ENCODE measurements at places on chromosomes 13 and 19.

GRCh38 chr19:30888937-30889336, 460.3 kb downstream of the TSHZ3 start:
- DNase-seq, result no peak

GRCh38 chr19:34317311-34317927, 47.6 kb upstream of the GPI start:
- DNase-seq, result peak; percentile 69

- DNase-seq, result no peak
Observed at GRCh38 chr13:112078879-112079531, 12.1 kb downstream of the SOX1 start.

DNA sequence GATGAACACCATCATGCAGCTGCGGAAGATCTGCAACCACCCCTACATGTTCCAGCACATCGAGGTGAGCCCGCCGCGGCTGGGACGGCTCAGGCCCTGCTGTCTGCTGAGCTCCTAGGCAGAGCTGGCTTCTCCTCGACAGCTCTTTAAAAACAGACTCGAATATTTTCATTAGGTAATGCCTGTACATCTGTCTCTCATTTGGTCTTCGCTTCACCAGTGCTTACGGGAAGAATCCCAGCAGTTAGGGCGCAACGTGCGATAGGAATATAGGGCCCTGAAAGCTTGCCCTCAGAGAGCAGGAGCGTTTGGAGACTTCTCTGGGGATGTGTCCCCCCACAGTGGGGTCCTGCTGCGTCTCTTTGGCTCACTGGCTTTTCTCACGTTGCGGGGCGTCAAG, 63.8 kb upstream of the LDLR start:
- no peak for DNase-seq

DNA sequence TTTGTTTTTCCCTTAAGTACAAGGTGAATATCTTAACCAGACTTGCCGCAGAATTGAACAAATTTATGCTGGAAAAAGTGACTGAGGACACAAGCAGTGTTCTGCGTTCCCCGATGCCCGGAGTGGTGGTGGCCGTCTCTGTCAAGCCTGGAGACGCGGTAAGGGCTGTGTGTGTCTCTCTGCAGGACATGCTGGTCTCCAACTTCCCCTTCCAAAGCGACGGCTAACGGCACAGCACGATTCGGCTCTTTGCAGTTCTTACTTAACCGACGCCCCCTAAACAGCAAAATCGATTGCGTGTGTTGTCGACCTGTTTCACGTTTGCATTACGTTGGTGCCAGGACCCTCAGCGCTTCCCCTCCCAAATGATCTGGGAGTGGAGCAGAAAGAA, 73.2 kb downstream of the GGACT start:
- DNase-seq, result no peak

- DNase-seq, result peak; percentile 76
Observed at GRCh38 chr19:50357178-50358100, 8.0 kb downstream of the NAPSA start.

- DNase-seq, result no peak
Observed at GRCh38 chr13:40568246-40569023, 98.0 kb downstream of the FOXO1 start.

DNA sequence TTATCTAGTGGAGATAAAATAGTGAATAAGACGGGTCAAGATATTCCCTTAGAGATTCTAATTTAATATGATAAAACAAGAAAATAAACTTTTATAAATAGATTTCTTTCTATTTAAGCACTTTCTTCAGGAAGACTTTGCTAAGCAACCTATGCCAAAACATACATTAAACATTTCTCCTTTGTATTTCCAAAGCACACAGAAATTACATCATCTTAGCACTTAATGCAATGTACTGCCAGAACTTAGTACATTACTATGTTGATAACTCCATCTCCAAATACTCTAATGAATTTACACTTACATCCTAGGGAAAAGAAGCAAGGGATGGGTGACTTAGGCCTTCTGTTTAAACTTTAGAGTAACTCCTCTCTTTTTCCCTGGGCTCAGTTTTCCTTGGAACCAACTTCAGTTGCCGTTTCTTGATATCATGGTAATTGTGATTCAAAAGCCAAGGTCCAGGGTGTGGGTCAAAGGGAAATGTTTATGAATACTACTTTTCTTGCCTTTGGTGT, 322.6 kb upstream of the PCDH20 start:
- DNase-seq, result no peak

Data from erythroblast (primary cell).